Stimulated activated CD4-positive, alpha-beta T cell treated with anti-CD3 and anti-CD28 coated beads, Interleukin-1b, Interleukin-23, amount 100 ng/mL, for 1 hour (primary cell): ENCODE measurements at places on chromosomes 2 and 18.

DNA sequence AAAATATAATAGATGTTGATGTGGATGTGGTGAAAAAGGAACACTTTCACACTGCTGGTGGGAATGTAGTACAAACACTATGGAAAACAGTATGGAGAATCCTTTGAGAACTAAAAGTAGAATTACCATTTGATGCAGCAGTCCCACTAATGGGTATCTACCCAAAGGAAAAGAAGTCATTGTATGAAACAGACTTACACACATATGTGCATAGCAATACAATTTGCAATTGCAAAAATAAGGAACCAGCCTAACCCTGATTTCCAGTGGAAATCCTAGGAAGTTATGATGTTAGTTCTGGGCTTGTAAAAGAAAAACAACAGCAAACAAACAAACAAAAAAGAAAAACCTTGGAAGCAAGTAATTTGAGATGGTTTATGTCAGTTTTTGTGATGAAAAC lies 28.6 kb upstream of the CLASP1 start:
- no peak for DNase-seq

DNA sequence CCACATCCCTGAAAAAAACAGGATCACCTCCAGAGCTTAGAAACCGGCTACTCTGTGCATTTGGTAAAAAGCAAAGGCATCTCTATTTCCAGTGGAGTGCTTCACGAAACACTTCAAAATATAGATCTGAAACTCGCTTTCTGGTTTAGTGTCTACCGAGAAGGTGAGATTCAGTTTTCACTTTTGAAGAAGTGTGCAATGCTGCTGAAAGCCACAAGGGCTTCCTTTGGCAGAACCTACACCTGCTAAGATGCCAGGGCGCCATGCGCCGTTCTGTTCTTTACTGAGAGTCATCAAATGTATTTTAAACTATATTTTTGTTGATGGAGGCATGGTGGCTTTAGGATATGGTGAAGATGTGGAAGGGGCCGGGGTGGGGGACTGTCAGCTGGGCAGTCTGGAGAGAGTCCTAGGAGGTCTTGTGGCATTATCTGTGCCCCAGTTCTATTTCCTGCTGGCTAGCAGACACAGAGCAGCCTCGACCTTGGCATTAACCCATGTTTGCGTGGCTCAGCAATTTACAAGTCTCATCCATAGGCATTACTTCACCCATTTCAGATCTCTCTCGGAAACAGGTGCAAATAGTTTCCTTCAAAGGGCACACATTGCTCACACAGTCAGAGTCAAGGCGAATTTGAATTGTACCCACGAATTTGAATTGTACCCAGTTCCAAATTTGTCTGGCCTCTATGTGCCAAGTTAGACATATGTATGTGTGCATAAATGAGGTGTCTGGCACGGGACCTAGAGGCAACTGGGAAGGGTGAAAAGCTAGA lies 46.7 kb upstream of the KCNF1 start:
- no peak for DNase-seq

DNA sequence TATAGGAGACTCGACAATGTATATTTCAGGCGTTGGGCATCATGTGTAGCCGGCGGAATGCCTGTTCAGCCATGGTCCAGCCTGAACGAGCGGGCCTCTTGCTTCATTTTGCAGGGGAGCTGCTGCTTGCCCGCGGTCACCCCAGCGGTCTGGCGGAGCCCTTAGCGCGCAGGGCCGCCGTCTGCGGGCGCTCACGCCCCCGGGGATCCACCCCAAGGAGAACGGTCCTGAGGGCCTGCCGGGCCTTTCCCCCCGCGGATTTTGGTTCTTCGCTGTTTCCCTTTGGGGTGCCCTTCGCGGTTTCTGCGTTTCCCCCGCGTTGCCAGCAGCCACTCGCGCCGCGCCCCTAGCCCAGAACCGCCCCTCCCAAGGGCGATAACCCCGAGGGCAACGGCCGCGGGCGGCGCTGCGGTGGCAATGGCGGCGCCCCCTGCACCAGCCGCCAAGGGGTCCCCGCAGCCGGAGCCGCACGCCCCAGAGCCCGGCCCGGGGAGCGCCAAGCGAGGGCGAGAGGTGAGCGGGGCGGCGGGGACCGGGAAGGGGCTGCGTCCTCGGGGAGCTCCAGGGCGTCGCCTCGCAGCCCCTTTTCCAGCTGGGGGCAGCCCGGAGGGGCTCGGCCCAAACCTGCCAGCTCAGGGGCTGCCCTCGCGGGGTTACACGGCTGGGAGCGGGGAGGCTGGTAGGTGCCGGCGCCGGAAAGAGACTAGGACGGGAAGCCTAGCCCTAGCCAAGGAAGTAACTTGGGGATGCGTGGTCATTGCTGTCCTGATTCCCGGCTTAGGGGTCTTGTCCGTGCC lies at the start of gene MFSD2B:
TSS of gene MFSD2B (plus strand) at position 406 of the 797 bp plus-strand sequence. CDS start at position 418, 12 bp downstream.
- no peak for DNase-seq

GRCh38 chr18:598124-598589 lies 1.4 kb downstream of the CLUL1 start:
- DNase-seq, result no peak

DNA sequence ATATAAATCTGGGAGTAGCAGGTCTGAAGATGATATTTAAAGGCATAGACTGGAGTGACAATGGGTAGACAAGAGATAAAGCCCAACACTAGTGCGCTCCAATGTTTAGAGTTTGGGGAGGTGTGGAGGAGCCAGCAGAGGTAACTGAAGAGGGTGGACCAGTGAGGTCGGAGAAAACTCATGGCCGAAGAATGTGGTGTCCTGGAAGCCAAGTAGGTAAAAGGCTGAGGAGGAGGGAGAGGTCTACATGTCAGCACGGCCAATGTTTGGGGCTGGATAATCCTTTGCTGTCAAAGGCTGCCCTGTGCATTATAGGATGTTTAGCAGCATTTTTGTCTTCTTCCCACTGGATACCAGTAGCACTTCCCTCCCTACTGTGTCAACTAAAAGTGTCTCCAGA lies 78.8 kb upstream of the KCNE4 start:
- DNase-seq, result no peak

GRCh38 chr2:195531754-195532153 lies 125.3 kb upstream of the SLC39A10 start:
- no peak for DNase-seq

GRCh38 chr2:175251425-175252041 lies 70.0 kb upstream of the ATP5MC3 start:
- DNase-seq, result no peak

- DNase-seq, result no peak
Measured at GRCh38 chr18:52730972-52731619, 391.1 kb downstream of the DCC start.

GRCh38 chr18:79956276-79956675 lies 4.8 kb upstream of the SLC66A2 start:
- no peak for DNase-seq
